ENCODE measurements at places on chromosomes 12 and 14.

DNA sequence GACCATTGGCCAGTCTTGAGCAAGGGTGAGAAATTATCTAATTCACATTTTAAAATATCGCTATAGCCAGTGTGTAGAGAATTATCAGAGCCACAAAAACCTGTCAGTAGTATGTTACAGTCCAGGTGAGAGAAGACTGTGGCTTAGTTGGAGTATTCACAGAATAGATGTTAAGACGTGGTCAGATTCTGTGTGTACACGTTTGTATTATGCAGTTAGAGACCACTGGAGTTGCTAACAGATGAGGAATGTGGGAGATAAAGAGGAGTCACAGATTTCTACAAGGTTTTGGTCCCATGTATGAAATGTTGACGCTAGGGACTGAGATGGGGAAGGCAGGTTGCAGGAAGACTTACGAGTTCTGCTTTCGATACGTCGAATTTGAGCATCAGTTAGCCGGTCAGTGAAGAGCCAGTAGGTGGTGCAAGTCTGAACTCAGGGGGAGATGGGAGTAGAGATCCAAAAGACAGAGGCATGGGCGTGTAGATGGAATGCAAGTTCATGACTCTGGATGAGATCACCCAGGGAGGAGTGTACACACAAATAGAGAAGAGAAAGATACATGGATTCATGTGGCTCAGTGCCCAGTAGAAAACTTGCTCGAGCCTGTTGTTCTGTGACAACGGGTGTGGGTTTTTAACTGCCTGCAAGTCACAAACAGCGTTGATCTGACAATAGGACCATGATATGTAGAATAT is 114.8 kb upstream of the FLRT2 start:
- peak; percentile 85 for DNase-seq

DNA sequence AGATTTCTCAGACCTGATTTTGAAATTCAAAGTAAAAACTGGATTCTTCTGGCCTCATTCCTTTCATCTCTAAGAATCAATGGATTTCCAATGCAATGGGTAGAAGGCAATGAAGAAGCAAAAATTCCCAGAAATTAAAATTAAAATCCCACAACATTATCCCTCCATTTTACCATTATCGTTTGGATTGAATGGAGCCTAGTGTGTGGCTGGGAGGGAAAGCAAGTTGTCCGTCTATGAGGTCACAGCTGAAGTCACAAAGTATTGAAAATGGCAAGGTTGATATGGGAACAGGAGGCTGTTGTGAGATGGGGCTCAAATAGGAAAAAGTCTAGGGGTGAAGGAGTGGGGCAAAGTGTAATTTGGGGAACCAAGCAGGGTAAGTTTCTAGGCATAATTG is at the start of gene C12orf54:
Gene C12orf54 (plus strand): TSS at position 301 of the 400 bp plus-strand sequence. CDS start 799 bp downstream, outside the sequence.
- DNase-seq = no peak

GRCh38 chr14:25484906-25485305 is 435.0 kb upstream of the STXBP6 start:
- DNase-seq = no peak

DNA sequence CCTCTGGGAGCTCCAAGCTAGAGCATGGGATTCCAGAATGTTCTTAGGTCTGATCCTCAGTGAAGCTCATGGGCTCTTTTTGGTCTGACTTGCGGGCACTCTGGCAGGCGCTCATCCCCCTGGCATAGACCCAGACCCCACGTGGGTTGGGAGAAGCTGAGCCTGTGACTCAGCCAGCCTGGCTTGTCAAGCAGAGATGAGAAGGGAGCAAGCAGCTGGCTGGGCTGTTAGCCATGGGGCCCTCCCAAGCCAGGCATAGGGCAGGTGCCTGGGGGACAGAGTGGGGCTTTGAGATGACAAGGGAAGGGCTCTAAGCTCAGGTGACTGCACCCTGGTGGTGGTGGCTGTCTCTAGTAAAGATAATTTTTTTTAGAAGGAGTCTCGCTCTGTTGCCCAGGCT is 80.3 kb upstream of the NOS1 start:
- DNase-seq = no peak

GRCh38 chr12:2691006-2691344 is 103.8 kb upstream of the FKBP4 start:
- peak; percentile 66 for DNase-seq

- peak; percentile 36 for DNase-seq
Observed at GRCh38 chr12:106957583-106957982, 1.9 kb downstream of the TMEM263 start.

DNA sequence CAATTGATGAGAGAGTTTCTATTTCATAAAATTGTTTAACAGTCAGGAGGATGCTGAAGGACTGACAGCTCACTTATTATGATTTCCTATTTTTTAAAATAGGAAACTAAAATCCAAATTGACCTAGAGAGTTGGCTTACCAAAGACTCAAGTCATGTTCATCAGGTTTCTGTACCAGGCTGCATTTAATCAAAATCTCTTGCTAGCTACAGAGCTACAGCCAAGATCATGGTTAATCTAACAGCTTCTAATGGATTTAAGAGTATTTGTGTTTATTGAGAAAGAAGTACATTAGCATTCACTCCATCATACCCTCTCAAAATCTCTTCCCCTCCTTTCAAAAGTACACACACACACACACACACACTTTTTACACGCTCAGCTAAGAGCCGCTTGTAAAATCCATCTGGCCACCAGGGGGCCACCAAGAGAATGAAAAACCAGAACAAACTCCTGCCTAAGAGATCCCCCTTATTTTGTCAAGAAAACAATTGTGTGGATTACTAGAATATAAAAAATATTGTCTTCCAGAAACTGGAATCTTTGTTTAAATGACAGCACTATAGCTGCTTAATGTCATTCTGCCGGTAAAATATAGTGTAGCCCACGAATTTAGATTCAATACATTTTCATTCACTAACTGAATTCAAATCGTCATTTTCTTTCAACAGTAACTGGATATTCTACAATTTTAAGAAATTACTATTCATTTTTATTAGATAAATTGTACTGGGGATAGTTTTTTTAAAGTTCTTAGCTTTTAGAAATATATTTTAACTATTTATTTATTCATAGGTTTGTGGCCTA is 334.0 kb downstream of the BTG1 start:
- DNase-seq = peak; percentile 70

GRCh38 chr12:18454330-18454729 is 193.0 kb downstream of the PIK3C2G start:
- no peak for DNase-seq

- no peak for DNase-seq
Observed at GRCh38 chr12:21615431-21615830, 10.8 kb upstream of the GYS2 start.

GRCh38 chr12:121248622-121249021 is 38.7 kb downstream of the P2RX4 start:
- no peak for DNase-seq

GRCh38 chr12:109963743-109964429 is 32.3 kb downstream of the GIT2 start:
- DNase-seq = peak; percentile 55

GRCh38 chr12:6367969-6368892 is 7.1 kb downstream of the SCNN1A start:
- no peak for DNase-seq

GRCh38 chr12:91511795-91512420 is 329.3 kb upstream of the DCN start:
- no peak for DNase-seq

DNA sequence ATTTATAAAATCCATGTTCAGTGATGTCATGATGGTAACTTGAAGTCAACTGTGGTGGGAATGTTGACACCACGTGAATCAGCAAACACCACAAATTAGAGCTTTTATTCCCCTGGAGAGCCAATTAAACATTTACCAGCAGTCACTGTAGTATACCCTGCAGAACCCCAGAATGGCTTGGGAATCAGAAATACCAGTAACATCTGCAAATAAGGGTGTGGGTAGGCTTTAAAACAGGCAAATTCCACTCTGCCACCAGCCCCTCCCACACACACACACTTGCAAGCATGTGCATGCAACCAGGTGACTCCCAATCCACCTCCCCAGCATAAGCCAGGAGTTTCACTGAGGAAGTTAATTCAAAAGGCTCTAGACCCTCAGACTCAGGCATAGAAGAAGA is 63.6 kb upstream of the TMEM263 start:
- no peak for DNase-seq

DNA sequence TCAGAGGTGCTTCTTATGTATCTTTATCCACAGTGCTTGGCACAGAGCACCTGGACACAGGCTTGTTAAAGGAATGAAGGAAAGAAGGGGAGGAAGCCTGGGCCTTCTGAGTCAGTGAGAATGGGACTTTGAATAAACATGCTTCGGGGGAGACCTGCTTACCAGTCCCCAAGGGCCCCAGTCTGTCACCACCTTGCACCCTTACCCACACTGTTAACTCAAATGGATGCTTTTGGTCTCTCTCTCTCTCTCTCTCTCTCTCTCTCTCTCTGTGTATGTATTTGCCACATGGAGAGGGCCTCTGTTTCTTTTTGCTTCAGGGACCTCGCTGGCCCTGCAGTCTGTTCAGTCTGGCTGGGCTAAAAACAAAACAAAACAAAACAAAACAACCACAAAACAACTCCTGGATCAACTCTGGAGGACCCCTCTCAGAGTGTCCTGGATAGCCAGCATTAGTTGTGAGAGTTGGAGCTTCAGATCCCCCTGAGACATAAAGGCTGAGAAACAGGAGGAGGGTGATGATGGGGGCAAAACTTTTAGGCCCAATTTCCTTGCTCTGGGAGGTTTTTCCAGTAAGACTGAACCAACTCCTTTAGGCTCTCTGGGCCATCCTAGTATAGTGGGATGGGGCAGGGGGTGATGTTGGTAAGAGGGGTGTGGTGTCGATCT is 1.9 kb downstream of the KIF5A start:
- no peak for DNase-seq

- DNase-seq = no peak
Observed at GRCh38 chr12:71942259-71942658, 3.6 kb downstream of the TPH2 start.

GRCh38 chr14:32372154-32372553 is 43.1 kb downstream of the AKAP6 start:
- DNase-seq = peak; percentile 71

DNA sequence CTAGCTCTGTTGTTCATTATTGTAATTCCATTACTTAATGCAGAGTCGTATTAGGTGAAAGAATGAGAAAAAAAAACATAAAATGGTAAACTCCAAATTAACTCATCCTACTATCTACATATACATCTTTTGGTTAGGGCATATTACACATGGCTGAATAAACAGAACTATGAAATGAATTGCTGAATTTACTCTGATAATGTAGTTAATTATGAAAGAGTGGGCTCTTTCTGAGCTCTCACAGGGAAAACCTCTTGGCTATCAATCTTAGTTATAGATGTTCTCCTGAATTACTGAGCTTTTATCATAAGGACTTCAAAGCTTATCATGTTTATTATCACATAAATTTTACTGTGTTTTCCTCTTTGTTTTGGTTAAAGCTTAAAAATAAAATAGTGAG is 798.5 kb upstream of the MDGA2 start:
- DNase-seq = no peak

GRCh38 chr12:77572371-77572770 is 258.3 kb upstream of the NAV3 start:
- DNase-seq = no peak

DNA sequence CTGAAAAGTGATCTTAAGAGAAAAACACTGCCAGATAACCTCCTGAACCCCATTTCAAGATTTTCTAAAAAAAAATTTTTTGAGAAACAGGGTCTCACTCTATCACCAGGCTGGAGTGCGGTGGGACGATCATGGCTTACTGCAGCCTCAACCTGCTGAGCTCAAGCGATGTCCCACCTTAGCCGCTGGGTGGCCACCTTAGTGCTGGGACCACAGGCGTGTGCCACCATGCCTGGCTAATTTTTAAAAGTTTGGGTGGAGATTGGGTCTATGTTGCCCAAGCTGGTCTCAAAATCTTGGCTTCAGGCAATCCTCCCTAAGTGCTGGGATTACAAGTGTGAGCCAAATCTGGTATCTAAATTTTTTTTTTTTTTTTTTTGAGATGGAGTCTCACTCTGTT is 3.4 kb downstream of the PNMA1 start:
- no peak for DNase-seq

- no peak for DNase-seq
Observed at GRCh38 chr12:127893895-127894609, 372.9 kb upstream of the TMEM132C start.

DNA sequence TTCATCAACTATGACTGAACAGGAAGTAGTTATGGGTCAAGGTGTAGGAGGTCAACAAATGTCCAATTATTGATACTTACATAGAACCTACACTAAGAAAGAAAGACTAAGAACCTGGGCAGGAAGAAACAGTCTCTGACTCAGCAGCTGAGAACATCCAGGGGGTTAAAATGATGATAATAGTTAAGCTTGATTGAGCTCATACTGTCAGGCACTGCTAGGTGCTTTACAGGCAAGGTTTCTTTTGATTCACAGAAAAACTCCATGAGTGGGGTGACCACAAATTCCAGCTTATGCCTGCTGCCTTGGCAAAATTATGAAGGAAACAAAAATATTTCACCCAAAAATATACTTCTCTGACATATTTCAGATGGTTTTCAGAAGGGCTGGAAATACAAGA is 75.0 kb downstream of the ACADS start:
- DNase-seq = no peak

DNA sequence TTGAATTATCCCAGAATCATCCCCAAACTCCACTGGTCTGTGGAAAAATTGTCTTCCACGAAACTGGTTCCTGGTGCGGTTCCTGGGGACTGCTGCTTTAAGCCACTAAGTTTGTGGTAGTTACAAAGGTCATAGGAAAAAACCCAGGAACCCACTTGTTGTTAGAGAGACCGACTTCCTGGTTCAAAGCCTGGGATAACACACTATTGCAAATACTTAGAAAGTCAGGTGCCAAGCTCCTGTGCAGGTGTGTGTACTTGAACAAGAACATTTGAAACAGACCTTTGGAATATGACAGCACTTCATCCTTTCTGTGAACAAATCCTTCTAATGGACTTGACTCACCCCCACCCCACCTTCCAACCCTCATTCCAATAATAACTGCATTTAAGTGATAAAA is 519.6 kb downstream of the GLT1D1 start:
- DNase-seq = no peak

- DNase-seq = no peak
Observed at GRCh38 chr14:74653386-74654138, 41.5 kb upstream of the LTBP2 start.

GRCh38 chr12:48285751-48286650 is 64.7 kb downstream of the ZNF641 start:
- DNase-seq = no peak

- DNase-seq = peak; percentile 46
Observed at GRCh38 chr12:101876322-101876860, 989 bp upstream of the DRAM1 start.

- DNase-seq = no peak
Observed at GRCh38 chr12:68759852-68760251, 13.9 kb downstream of the SLC35E3 start.

DNA sequence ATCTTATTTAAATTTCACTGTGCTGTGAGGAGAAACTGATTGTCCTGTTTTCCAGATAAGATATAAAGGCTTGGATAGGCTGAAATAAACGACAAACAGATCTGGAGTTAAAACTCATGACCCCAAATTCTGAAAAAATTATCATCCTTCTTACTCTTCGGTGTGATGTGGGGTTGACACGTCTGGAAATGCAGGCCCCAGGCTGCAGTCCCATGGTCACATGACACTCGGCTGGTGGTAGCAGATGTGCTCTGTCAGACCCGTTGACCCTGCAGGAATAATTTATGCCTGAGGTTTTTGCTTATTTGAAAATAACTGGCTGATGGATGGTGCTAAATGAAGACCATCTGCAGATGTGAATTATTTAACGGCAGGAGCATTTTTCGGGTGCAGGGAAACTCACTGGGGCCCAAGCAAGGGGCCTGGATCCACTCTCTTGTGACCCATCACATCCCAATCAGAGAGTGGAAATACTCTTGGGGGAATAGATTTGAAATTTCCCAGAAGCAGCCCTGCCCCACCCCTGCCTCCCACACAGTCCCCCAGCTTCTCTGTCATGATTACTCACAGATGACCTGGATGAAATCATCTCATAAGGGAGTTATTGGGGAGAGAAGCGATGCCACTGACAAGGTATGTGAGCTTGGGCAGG is 47.7 kb upstream of the CMKLR1 start:
- no peak for DNase-seq

All from mesenchymal stem cell (in vitro differentiated cells and primary cell).